ENCODE measurements at places on chromosomes 6 and 20.
A peak's percentile ranks its signal among the peaks of the same experiment; 100 is the strongest.

- DNase-seq: no peak
Measured at GRCh38 chr6:111173341-111173740, 86.0 kb downstream of the SLC16A10 start.

DNA sequence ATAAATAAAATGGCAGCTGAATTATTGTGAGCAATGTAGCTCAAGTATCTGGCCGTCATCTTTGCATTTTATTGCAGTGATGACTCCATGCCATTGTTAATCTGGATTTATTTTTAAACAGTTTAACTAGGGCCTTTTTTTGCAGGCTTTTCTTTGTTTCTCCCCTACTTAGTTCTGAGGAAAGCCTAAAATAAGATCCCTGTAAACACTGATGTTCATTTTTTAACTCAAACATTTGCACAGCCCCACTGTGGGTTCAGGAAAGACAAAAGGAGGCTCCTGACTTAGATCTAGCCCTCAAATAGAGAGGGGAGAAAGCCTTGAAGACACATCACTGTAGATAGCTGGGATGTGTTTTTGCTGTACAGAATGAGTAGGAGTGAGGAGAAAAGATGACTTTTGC lies 69.2 kb downstream of the PLEKHG1 start:
- no peak for DNase-seq

GRCh38 chr6:119511024-119511423 lies 161.5 kb upstream of the MAN1A1 start:
- no peak for DNase-seq

DNA sequence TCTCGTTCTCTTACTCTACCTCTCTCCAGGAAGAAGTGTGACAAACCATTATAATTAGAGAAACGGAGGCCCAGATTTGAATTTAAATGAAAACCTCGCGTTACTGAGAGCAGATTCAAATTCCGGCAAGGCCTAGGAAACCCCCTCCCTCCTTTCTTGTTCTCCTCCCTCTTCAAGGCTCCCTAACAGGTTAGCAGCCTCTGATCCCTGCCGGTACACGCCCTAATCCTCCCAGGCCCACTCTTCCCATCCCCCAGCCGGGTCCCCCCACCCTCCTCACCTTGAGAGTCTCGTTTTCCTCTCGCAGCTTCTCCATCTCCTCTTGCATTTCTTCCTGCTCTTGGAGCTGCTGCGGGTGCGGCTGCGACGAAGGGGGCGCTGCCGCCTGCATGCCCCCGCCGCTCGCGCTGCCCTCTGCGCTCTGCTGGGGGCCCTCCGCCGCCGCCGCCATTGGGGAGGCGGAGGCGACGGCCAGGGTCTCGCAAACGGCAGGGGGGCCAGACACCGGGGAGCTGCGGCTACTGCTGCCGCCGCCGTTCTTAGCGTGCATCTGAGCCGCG lies 3.8 kb downstream of the MTCL3 start:
- DNase-seq: peak; percentile 12

DNA sequence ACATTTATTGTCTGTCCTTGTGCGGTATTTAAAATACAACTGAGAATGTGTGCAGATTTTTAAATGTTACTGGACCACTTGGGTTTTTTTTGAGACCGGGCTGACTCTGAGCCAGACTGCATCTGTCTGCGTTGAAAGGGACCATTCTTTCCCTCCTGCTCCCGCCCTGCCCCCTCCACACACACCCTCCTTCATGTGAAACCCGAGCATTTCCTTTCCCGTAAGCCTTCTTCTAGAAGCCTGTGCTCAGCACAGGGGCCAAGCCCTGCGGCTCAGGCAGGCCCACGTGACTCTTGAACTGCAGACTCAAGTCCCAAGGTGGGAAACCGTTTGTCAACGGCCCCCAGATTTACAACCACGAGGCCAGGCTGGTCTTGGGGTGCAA lies 82.7 kb upstream of the FOXC1 start:
- peak; percentile 42 for DNase-seq

DNA sequence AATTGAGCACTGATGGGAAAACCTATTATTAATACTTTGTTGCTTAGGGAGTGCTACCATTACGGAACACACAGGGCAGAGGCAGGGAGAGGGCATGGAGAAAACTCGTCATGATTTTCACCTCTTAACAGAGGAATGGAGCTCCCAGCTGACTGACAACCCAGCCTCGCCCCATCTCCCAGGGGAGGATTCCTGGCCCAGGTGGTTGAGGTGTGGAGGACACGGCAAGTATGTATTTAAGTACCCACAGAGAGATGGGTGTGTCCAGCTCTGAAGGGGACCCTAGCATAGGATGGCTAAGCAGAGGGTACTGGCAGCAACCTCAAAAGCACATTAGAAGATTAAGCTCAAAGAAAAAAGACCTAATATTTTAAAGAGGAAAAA lies 261.9 kb upstream of the MOCS1 start:
- no peak for DNase-seq

DNA sequence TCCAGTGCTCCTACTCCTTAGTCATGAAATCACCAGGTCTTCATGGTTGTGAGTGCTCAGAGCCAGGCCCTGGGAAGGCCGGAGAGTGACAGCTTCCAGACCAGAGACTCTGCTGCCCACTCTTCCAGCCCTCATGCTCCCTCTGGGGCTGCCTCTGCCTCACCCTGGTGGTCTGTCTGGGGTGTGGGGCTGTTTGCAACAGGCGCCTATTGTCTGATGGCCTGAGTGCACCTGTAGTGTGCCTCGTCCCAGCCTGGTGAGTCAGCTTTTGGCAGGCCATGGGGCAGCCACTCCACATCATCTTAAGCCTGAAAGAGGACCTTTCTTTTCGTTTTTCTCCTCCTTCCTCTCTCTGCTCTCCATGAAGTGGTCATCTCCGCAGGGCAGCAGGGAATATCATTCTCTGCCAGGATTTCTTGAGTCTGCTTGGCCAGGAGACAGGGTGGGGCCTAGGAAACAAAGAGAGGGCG lies 173.8 kb downstream of the VEGFA start:
- DNase-seq: no peak

GRCh38 chr6:68642081-68642480 lies 7.0 kb downstream of the ADGRB3 start:
- no peak for DNase-seq

- DNase-seq: no peak
Measured at GRCh38 chr20:62874964-62875344, 13.3 kb upstream of the TCFL5 start.

DNA sequence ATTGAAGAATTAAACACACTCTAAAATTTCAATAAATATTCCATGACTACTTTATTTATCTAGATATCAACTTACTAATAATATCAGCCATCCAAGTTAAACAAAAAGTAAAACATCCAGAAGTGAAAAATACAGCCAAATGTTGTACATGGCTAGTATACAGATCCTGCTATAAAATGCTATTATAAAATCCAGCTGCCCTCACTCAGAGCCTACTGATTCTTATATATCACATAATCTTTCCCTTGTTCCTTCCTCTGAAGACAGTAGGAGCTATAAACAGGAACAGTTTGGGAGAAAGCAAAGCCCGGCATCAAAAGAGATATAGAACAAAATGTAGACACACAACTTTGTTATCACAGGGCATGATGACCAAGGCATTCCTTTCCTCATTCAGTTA lies 212.9 kb downstream of the PLCB4 start:
- DNase-seq: no peak

DNA sequence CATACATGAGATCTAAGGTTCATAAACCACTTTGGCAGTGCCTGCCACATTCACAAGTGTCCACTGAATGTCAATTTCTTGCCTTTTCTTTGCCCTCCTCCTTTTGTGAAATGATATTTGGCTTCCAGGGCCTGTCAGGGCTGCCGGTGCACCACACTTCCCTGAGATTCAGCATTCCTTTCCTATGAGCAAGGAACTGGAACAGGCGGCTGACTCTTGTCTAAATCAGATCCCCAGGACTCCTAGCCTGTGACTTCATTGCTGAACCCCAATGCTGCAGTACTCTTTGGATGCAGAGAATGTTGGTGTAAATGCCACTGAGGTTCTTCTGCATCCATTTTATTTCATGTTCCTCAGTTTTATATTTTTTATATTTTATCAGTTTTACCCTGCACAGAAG lies 172.2 kb downstream of the ARID1B start:
- DNase-seq: no peak

DNA sequence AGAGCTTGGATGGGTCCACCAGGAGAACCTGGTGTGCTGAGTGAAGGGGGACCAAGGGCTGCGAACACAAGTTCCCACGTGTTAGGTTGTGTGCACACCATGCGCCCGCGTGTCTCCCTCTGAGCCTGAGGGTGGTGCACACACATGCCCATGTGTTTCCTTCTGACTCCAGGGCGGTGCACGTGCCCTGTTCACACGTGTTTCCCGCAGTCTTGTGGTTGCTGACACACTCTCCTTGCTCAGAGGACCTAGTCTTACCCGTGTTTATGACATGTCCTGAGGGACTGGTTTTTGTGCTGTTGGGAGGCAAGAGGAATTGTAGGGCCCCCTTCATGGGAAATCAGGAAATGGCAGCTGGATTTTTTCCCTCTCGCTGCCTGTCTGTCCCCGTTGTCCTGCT lies 36.3 kb upstream of the PCMTD2 start:
- peak; percentile 3 for DNase-seq

DNA sequence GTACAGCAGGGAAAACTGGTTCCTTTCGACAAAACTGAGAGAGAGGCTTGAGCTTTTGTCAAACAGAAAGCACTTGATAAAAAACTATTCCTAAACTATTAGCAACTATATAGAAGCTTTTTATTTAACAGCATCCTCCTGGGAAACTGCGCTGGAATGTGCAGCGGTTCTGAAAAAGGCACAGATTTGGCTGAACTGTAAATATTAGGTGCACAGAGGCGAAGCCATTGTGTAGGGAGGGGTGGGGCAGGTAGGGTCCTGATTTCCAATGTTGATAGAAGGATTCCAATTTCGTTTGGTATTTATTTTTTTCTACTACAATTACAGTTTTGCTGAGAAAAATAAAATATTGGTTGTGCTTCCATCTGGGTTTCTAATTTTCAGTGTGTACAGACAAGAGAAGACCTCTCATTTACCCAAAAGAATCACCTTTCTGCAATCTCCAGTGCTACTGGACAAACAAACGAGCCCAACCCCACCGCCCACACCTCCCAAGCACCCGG lies 698 bp upstream of the SH3BGRL2 start:
- DNase-seq: no peak

DNA sequence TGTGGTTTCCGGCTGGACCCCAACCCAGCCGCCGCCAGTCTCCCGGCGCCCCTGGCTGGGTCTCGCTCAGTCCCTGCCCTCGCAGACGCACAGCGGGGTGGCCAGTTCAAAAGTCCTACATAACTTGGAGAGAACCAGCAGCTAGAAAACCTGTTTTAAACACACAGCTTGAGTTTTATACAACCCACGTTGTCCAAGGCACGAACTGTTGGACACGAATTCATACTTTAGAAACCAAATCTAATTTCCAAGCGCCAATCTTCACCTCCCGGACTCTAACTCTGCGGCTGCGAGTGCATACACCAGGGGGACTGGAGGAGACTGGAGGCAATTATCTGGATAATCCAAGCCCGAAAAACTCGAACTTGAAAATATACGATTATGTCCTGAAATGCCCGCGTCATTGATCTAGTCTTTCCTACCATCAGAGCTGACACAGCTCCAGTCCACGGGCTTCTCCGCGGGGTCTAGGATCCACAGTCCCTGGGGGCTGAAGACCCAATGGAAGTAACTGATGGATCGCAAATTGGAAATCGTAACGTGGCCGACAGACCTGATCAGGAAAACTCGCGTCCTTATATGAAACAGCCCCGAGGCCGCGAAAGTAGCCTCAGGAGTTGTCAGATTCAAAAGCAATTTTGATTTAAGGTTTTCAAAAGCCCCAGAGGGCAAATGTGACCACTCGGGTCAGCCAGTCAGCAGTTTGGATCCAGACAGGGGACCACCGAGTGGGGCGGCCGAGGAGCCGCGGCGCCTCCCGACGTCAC lies 843 bp upstream of the HEY2 start:
- no peak for DNase-seq

- DNase-seq: no peak
Measured at GRCh38 chr6:46963626-46964025, 41.9 kb upstream of the ADGRF5 start.

GRCh38 chr6:95249175-95249574 lies 328.2 kb upstream of the MANEA start:
- no peak for DNase-seq

- no peak for DNase-seq
Measured at GRCh38 chr6:2229039-2229438, 16.4 kb downstream of the GMDS start.

- DNase-seq: peak; percentile 51
Measured at GRCh38 chr20:57605045-57605444, 15.2 kb downstream of the ZBP1 start.

DNA sequence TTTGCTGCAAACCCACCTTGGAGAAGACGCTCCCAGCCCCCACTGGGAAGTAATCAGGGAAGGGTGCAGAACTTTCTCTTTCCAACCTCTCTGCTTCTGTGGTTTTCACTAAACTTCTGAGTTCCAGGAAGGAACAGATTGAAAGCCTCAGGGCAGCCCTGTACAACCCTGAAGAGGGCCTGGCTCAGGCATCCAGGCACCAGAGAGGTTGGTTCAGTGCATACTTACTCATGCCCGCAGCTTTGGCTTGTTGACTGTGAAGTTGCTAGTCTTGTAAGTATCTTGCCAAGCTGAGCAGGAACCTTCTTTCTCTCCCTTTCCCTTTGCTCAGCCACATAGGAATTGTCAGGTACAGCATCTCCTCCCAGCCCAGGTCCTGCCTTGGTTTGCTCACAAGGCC lies 272.2 kb upstream of the FOXQ1 start:
- no peak for DNase-seq

DNA sequence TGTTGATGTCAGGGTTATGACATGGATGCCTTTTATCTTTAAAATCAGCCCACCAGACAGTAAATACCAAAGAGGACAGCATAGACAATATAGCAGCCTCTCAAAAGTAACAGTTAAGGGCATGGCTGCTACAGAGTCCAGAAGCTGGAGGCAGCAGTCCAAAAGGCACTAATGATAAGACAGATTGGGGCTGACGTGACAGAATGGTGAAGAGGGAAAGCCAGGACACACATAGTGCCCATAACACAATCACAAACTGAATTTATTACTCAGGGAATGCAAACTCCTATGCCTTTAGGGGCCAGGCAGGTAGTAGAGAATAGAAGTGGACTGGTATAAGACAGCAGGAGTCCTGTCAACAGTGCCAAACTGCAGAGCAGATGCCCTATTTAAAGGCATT lies 40.7 kb downstream of the TP53INP2 start:
- DNase-seq: no peak

- DNase-seq: peak; percentile 68
Measured at GRCh38 chr6:30450909-30451841, 38.1 kb upstream of the HLA-E start.

GRCh38 chr6:30684386-30685156 lies 1.9 kb downstream of the PPP1R18 start:
- DNase-seq: peak; percentile 60

GRCh38 chr20:22773344-22773743 lies 189.0 kb upstream of the FOXA2 start:
- DNase-seq: no peak
